ENCODE measurements at places on chromosomes 7 and 10. TPM values are rescaled to one million over a fixed set of nuclear protein-coding genes. Genes with fewer than 3 reads are reported as not detected.

FXYD4 gene
- total RNA-seq = 1.1 TPM

SLC18A3 gene
- total RNA-seq = not detected

- no peaks in the 10 kb centered on the region for H3K27me3 ChIP-seq
- H3K27ac ChIP-seq = no peak overlapping the region
- H3K36me3 ChIP-seq = no peaks in the 10 kb centered on the region
- no peak overlapping the region for H3K4me3 ChIP-seq
These were observed 40.6 kb upstream of the GHITM start for GRCh38 chr10:84098667-84099066.

TMEM225B gene
- 1.0 TPM for total RNA-seq

DNA sequence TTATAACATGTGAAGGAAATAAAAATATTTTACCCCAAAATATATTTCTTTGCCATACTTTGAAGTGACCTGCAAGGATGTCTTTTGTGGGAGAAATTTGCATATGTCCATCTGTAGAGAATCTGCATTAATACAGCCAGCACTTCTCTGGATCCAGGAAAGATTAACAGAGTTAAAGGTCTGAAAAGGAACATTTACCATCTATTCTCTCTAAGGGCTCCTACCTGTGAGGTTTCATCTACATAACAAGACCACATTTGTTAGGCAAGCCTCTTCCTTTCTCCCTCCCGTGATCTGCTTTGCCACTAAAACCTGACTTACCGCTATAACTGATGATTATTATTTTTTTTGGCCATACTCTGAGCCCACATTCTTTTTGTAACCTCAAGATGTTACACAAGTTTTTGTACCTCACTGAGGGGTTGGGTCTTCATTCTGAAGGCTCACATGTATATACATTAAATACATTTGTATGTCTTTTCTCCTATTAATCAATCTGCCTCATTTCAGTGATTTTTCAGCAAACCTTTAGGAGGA, 129.4 kb downstream of the AKR1D1 start:
- H3K27me3 ChIP-seq = no peaks in the 10 kb centered on the region
- H3K4me3 ChIP-seq = no peak overlapping the region
- H3K36me3 ChIP-seq = no peaks in the 10 kb centered on the region
- no peak for DNase-seq

DNA sequence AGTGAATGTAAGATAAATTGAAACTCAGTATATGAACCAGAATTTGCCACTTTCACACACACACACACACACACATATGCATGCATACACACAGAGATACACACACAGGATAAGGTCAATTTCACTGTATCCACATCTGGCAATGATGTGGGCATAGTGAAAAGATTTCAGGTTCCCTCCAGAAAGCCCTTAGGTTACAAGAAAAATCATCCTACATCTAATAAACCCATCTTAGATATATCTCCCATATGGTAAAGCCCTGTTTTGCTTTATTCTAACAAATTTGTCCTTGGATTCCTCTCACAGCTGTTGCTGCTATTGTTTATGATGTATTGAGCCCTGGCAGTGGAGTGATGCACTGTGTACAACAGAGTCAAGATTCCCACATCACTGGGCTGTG, 27.9 kb upstream of the DLX6 start:
- H3K27me3 ChIP-seq = peaks cover 3% of the 10 kb centered on the region
- no peak overlapping the region for H3K4me3 ChIP-seq
- no peak overlapping the region for H3K27ac ChIP-seq
- no peaks in the 10 kb centered on the region for H3K4me1 ChIP-seq
- DNase-seq = no peak
- H3K36me3 ChIP-seq = no peaks in the 10 kb centered on the region

- no peaks in the 10 kb centered on the region for H3K27me3 ChIP-seq
- H3K4me1 ChIP-seq = peaks cover 15% of the 10 kb centered on the region
- H3K4me3 ChIP-seq = peak overlapping the region; percentile 89
- peak overlapping the region; percentile 97 for H3K27ac ChIP-seq
- H3K36me3 ChIP-seq = no peaks in the 10 kb centered on the region
- DNase-seq = no peak
These were observed 3.5 kb downstream of the ARID5B start for GRCh38 chr10:61904733-61905725.

DNA sequence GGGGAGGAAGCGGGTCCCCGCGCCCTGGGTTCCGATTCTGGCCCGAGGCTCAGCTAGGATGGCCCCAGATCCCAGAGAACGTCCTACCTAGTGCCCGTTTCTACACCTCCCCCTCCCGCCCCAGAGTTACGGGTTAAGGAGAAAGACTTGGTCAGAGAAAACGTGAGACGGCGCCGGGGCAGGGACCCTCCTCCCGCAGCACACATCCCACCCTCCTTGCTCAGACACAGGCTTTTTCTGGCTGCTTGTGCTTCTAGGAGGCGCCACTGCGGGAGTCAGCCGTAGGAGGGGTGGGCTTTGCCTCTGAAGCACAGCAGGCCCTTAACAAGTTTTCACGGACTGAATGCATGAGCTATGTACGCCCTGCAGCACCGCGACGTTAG, 104.9 kb upstream of the LEP start:
- peak overlapping the region; percentile 57 for H3K4me3 ChIP-seq
- no peaks in the 10 kb centered on the region for H3K36me3 ChIP-seq
- H3K27me3 ChIP-seq = peaks cover 39% of the 10 kb centered on the region
- DNase-seq = no peak
- no peak overlapping the region for H3K27ac ChIP-seq
- H3K4me1 ChIP-seq = peaks cover 11% of the 10 kb centered on the region

DNA sequence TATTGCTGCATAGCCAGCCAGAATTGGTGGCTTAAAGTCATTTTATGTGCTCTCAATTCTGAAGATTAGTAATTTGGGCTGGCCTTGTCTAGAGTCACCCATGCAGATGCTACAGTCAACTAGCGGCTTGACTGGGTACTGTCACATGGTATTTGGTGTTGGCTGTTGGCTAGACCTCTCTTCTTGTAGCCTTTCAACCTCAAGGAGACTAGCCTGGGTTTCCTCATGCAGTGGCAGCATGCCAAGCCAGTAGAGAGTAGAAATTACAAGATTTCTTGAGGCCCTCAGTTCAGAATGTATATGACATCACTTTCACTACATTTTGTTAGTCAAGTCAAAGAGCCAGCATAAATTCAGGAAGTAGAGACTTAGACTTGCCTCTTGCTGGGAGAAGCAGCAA, 3.7 kb upstream of the ZNF800 start:
- DNase-seq = peak; percentile 73
- H3K27me3 ChIP-seq = no peaks in the 10 kb centered on the region
- peaks cover 7% of the 10 kb centered on the region for H3K4me1 ChIP-seq
- H3K36me3 ChIP-seq = no peaks in the 10 kb centered on the region
- no peak overlapping the region for H3K4me3 ChIP-seq

DNA sequence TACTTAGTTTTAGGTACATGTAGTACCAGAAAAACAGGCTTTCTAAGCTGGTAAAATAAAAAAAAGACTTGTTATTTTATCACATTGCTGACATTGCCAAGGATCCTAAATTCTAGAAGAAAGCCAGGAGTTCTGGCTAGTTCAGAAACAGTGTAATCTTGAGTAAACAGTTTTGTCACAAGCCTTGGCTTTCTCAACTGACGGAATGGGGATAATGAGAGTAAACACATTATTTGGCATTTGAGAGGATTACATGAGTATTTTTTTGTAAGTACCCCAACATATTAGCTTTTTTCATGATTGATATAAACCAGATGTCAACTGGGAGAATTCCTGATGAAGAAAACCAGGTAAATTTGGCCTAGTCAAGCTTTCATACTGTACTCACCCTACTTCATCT, 269.8 kb downstream of the SORCS1 start:
- H3K4me3 ChIP-seq = no peak overlapping the region
- DNase-seq = no peak
- H3K27ac ChIP-seq = no peak overlapping the region
- no peaks in the 10 kb centered on the region for H3K4me1 ChIP-seq

TNPO3 gene
- total RNA-seq = 31.1 TPM

DNA sequence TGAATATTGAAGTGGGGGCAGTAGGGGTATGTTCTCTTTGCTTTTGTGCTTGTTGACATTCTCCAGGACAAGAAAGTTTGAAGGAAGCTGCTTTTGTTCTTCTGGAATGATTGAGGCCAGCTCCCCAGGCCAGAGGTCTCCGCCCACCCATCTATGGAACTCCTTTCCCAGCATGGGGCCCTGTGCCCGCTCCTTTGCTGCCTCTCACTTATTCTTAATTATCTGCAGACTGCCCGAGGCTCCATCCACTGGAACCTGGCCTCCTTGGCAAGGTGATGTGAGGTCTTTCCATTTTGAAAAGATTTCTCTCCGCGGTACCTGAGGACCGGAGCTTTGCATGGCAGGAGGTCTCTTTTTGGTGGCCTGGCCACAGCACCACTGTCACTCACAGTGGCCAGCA, 39.3 kb upstream of the MKI67 start:
- no peaks in the 10 kb centered on the region for H3K4me1 ChIP-seq
- H3K27ac ChIP-seq = no peak overlapping the region
- no peaks in the 10 kb centered on the region for H3K27me3 ChIP-seq
- no peaks in the 10 kb centered on the region for H3K36me3 ChIP-seq
- DNase-seq = no peak

- peaks cover 64% of the 10 kb centered on the region for H3K36me3 ChIP-seq
- DNase-seq = no peak
- no peak overlapping the region for H3K4me3 ChIP-seq
- H3K27me3 ChIP-seq = no peaks in the 10 kb centered on the region
- H3K4me1 ChIP-seq = peaks cover 38% of the 10 kb centered on the region
These were observed 84.7 kb downstream of the NRP1 start for GRCh38 chr10:33249659-33250345.

GPR22 gene
- total RNA-seq = not detected
